ENCODE measurements at places on chromosomes 6 and 20.
A peak's percentile ranks its signal among the peaks of the same experiment; 100 is the strongest.

DNA sequence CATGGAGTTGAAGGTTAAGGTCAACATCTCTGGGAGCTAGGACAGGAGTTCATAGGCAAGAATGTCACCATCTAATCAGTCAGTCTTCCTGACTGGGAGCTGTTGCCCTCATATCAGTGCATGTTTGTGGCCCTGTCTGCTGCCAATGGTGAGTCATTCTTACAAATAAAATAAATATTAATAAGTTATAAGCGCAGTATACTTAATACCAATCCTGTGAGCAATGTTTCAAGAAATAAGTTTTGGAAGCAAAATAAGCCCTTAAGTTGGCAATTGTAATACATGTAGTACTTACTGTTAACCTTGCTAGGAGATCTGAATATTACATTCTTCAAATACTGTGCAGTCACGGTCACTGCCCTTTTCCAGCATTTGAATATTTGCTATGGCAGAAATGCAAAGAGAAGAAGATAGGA lies 20.2 kb upstream of the MDGA1 start:
- DNase-seq: no peak

- DNase-seq: no peak
Observed at GRCh38 chr6:148250975-148251685, 91.5 kb upstream of the SASH1 start.

DNA sequence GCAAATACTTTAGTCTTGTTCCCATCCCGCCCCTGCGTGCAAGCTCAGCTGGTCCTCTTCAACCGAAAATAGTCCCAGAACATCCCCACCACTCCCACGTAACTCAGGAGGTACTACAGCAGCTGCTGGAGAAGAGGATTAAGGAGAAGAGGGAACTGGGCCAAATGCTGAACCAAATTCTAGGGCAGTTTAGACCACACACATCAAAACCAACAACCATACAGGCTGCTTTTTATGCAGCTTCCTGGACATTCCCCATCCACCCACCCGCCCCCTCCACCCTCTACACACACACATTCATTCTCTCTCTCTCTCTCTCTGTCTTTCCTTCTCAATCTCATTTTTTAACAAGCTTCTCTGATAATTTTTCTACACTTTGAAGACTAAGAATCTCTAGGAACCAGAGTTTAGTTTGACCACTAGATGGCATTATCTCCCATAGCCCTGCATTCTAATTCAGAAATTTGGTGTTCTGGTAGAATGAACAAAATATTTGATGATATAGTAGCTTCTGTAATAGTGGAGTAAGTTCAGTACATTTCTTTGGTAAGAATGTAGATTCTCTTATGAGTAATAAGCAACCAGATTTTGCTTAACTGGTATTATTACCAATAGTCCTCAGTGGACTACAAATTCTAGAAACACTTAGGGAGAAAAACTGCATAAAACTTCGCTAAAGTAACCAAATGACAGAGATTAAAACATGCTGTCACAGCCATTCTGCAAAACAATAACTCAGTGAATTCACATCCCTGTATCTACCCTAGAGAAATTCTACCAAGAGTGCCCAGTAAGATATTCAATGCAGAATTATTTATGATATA lies 52.1 kb upstream of the BEND6 start:
- peak; percentile 25 for DNase-seq

DNA sequence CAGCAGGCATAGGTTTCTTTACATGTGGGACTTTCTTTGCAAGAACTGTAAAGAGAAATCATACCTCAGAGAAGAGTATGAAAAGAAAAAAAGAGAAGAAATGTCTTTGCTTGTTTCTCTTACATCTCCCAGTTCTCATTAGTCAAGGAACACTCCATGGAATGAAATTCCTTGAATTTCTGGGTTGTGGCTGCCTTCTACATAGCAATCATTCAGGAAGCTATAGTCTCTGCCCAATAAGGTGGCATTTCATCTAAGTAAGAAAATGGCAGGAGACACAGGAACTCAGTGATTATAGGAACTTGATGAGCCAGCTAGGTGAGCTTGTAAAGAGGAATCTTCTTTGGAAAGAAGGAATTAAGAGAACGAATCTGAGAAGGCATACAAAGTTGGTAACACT lies 197.0 kb upstream of the FKBP1C start:
- DNase-seq: no peak

DNA sequence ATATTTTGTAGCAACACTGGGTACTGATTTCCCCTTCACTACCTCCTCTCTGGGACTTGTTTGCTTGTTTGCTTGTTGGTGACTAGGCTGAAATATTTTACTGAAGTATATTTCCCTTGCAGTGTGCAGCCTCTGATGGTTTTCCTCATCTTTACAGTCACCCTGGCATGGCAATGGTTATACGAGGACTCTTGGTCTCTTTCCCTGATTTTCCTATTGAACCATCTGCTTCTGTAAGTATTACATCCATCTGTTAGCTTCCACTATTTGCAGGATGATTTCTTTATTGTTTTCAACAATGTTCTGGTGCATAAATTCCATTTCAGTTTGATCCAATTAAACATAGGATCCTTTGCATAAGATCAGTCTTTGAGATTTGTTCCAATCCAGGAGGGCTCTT lies 465.1 kb downstream of the MEI4 start:
- DNase-seq: no peak

DNA sequence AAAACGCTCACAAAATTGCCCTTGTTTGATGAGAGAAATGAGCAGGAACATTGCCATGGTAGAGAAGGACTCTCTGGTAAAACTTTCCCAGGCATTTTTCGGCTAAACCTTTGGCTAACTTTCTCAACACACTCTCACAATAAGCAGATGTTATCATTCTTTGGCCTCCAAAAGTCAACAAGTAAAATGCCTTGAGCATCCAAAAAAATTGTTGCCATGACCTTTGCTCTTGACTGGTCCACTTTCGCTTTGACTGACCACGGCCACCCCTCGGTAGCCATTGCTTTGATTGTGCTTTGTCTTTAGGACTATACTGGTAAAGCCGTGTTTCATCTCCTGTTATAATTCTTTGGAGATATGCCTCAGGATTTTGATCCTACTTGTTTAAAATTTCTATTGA lies 41.1 kb upstream of the PREP start:
- no peak for DNase-seq

DNA sequence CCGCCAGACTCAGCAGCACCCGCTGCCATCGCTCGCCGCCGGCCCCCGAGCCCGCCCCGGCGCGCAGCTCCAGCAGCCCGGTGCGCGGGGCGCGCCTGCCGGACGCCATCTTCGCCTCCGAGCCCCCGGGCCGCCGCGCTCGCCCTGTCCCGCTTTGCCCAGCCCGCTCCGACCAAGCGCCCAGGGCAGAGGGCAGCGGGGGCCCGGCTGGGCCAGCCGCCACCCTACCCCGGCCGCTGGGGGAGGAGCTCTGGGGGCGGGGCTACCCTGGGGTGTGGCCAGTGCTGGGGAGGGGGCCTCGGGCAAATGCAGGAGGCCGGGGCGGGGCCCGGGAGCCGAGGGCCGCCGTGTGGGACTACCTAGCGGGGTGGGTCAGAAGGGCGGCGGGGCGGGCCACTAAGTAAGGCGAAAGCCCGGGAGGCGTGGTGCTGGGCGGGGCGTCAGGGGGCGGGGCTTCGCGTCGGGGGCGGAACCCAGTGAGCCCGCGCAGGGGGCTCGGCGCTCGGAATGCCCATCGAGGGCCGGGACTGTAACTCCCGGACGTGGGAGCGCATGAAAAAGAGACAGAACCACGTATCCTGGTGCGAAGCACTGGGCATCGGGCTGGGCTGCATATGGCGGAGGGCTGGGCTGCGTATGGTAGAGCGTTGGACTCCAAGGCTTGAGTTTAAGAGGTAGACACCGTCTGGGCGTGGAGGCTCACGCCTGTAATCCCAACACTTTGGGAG lies at the start of gene SNTA1:
Gene SNTA1, minus strand, starts transcription at position 252 of the 728 bp plus-strand sequence. Its CDS starts 143 bp downstream, at position 109.
- peak; percentile 92 for DNase-seq

DNA sequence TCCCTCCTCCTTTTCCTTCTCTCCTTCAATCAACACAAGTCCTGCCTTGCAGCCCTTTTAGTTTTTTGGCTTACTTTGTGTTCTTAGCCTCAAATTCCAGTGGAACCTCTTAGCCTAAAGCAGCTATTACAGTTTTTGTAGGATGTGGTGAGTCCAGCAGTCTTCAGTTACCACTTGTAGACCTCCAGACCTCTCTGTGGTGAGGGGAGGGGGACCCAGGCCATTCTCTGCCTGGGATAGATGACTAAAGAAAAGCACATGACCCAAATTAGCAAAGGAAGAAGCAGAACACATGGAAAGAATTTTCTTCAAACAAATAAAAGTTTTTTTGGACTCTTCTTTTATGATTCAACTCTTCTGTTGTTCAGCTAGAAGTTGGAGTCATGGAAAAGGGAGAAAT lies 246.5 kb downstream of the HAO1 start:
- DNase-seq: no peak

DNA sequence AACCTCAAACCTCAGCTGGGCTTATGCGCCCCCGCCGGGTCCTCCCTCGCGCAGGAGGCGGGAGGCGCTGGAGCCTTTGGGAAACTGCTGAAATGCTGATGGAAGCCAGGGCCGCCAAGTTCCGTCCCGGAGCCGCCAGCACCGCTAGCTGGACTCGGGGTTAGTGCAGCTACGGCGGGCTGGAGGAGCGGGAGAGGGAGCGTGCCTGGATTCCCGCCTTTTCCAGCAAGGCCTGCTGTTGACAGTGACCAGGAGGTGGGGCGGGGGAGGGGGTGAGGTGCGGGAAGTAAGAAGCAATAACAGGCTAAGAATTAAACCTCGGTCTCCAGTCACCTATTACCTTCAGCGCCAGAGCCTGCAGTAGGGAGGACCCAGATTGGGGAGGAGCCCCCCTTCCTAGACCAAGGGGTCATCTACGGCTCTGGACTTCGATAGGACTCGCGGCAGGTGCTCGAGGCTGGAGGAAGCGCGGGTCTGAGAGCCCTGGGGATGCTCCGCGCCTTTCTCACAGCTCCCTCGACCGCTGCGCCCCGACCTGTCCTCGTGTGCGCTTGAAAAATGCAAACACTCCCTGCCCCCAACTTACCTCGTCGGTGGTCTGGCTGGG lies 20.5 kb downstream of the COL9A1 start:
- DNase-seq: no peak

- no peak for DNase-seq
Observed at GRCh38 chr20:36238760-36239159, 2.5 kb downstream of the AAR2 start.

- no peak for DNase-seq
Observed at GRCh38 chr6:6725468-6726209, 137.1 kb downstream of the LY86 start.

GRCh38 chr6:113428702-113429101 lies 428.4 kb upstream of the MARCKS start:
- no peak for DNase-seq

DNA sequence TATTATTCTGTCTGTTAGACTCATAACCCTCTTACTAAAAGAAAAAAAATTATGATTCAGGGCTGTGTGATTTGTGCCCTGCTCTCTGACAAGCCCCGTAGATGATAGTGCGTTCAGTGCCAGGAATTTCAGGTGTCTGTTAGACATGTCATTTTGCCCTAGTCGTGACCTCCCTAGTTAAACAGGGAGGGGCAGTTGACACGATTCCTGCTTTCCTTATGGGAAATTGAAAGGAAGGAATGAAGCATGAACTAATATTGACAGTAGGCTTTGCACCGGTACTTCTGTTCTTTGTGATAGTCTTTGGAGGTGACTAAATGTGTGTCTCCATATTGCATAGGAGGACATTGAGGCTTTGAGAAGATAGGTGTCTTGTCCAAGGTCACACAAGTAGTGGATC lies 26.3 kb downstream of the RPRD1B start:
- no peak for DNase-seq

GRCh38 chr6:135939208-135939591 lies 87.7 kb downstream of the PDE7B start:
- DNase-seq: no peak

GRCh38 chr20:58677079-58677604 lies 15.5 kb upstream of the NPEPL1 start:
- no peak for DNase-seq

DNA sequence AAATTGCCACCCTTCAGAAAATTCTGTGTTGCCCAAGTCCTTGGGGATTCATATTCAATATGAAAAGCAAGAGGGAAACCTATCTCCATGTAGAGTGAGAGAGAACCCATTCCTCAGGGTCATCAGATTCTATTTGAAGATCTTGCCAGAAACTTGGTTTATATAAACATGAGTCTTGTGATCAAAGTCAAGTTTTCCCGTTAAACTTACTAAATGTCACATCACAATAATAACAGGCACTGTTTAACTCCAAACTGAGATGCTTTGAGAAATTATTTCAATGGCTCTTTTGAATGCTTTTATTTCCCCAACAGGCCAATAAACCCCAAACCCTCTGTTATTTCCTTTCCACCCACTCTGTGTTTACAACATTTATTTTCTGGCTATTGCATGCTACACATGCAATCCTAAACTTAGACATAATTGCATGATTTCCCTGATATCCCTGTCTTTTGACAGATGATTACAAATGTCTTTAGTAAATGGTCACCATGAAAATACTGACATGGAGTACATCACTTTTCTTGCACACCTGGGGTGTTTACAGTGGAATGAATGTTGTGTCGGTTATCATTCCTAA lies 31.1 kb upstream of the SSTR4 start:
- no peak for DNase-seq

GRCh38 chr6:52303178-52303577 lies 18.6 kb upstream of the MCM3 start:
- DNase-seq: no peak

- no peak for DNase-seq
Observed at GRCh38 chr6:97819710-97820109, 536.7 kb upstream of the MMS22L start.

DNA sequence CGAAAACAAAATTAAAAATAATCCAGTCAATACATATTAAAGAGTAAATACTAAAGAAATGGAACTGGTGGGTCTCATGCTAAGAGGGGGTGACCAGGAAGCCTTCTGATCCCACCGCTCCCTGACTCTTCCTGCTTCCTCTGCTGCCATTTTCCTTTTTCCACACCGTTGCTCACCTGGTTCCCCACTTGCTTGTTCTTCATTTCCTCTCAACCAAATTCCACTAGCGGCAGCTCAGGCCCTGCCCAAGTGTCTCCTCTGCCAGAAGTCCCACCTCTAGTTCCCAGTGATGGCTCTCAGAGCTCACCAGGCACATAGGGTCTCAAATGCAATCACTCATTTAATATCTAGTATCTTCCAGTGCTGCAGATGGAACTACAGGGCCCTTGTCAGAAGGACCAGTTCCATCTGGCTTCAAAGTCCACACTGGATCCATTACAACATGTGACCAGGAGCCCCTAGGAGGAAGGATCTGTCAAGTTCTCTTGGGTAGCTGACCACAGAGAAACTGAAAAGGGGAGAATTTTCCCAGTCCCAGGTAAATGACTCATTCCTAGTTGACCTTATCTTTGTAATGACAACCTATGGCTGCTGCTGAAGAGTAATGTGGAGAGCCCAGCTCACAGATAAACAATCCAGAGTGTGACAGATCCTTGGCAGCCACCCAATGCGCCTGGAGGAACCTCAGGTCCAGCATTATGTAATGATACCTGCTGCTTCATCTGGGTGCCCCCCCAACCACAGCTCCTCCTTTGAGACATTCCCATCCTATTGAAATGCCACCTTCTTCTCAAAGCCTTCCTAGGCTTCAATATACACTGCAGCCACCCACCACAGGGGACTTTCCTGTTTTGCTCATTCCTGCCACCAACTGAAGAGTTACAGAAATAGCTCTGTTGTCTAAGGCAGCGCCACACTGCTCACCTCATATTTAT lies 38.2 kb downstream of the ELMO2 start:
- no peak for DNase-seq

Data from CD4-positive, alpha-beta T cell treated with Interleukin-15 for 4 hours (primary cell).